ENCODE measurements at places on chromosomes 7 and 10.

- no peak for DNase-seq
Measured at GRCh38 chr10:104323760-104324201, 14.5 kb downstream of the ITPRIP start.

GRCh38 chr7:40753455-40753854 is 618.6 kb downstream of the SUGCT start:
- no peak for DNase-seq

GRCh38 chr7:76338298-76339084 is 20.3 kb downstream of the YWHAG start:
- DNase-seq, result no peak

- DNase-seq, result no peak
Measured at GRCh38 chr7:116101704-116102103, 71.1 kb upstream of the TFEC start.

DNA sequence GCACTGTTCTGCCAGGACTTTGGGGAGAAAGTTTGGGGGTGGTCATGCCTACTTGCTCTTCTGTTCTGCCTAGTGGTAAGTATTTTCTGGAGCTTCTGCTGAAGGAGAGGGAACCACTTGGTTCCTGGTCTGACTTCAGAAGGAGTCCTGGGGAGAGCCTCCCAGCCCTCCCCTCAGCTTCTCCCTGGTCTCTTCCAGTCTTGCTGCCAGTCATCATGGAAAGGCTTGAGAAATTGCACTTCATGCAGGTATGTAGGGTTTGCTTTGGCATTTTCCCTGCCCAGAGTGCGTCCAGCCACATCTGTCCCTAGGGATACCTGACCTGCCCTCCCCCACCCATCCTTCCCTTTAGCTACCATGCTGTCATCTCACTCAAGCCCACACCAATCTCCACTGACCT is 11.1 kb upstream of the WBP1L start:
- DNase-seq, result no peak

DNA sequence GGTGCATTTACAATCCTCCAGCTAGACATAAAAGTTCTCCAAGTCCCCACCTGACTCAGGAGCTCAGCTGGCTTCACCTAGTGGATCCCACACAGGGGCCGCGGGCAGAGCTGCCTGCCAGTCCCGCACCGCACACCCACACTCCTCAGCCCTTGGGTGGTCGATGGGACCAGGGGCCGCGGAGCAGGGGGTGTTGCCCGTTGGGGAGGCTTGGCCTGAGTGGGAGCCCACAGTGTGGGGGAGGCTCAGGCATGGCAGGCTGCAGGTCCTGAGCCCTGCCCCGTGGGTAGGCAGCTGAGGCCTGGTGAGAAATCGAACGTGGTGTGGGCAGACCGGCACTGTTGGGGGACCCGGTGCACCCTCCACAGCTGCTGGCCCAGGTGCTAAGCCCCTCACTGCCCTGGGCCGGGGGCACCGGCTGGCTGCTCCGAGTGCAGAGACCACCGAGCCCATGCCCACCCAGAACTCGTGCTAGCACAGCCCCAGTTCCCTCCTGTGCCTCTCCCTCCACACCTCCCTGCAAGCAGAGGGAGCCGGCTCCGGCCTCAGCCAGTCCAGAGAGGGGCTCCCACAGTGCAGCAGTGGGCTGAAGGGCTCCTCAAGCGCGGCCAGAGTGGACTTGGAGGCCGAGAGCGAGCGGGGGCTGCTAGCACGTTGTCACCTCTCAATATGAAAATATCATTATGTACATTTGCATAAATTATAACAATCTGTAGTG is 16.6 kb downstream of the POLR1F start:
- DNase-seq, result no peak

DNA sequence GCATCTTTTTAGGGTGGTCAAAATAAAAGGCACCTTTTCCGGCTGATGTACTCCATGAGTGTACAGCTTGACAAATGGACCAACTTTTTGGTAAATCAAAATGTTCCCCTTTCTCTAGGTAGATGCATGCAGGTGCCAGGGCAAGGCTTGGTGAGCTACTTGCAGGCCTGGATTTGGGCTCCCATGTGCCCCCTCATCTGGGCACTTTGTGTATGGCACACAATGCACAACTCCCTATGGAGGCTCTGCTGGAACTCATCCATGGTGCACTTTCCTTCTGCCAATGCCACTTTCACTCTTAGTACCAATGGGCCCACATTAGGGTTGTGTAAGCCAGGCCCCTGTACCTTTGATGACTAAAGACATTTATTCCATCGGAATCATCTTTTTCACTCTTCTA is 300.8 kb downstream of the SDHAF3 start:
- peak; percentile 27 for DNase-seq

Measured in HT-29 (cell line).